ENCODE measurements at places on chromosomes 3 and 15.

- DNase-seq: no peak
These were observed 77.5 kb upstream of the RNF7 start for GRCh38 chr3:141660614-141660947.

DNA sequence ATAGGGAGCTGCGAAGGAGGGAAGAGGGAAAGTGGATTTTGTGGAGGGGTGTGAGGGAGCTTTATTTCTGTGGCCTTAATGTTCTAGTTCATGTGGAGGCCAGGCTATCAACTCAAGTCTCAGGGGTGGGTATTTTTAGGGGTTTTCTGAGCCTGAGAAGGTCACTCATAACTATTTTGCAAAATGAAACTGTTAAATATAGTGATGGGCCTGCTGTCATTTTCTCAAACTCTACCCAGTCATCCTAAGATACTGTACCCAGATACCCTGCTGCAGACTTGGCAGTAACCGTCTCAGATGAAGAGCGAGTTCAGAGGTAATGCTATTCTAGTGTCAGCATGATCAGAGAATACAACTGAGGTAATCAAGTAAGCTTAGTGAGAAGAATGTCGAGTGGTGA is 545.0 kb upstream of the TBL1XR1 start:
- DNase-seq: no peak

DNA sequence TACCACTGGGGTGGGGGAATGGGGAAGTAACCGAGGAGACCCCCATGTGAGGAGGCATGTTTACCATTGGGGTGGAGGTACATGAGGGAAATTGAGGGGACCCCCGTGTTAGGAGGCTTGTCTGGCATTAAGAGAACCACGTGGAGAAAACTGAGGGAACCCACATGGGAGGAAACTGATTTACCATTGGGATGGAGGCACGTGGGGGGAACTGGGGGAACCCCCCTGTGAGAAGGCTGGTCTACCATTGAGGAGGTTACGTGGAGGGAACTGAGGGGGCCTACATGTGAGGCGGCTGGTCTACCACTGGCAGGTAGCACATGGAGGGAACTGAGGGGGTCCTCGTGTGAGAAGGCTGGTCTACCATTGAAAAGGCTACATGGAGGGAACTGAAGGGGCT is 159.4 kb downstream of the FBLN2 start:
- no peak for DNase-seq

GRCh38 chr3:185693985-185694653 is 108.0 kb downstream of the SENP2 start:
- DNase-seq: no peak

DNA sequence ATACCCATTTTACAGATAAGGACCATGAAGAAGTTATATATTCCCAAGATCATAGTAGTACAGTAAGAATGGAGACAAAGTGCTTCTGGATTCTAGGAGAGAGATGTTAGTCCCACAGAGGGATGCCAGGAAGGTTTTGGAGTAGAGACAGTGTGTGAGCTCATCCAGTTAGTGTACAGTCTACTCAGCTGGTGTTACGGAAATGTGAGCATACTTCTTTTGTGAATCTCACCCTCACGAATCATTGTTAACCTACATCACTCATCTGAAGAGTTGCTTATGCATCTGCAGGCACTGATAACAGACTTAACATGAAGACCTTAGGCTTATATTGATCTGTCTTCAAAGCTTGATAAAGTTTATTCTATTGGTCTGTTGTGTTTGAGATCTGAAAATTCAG is 106.6 kb upstream of the PTPRG start:
- no peak for DNase-seq

DNA sequence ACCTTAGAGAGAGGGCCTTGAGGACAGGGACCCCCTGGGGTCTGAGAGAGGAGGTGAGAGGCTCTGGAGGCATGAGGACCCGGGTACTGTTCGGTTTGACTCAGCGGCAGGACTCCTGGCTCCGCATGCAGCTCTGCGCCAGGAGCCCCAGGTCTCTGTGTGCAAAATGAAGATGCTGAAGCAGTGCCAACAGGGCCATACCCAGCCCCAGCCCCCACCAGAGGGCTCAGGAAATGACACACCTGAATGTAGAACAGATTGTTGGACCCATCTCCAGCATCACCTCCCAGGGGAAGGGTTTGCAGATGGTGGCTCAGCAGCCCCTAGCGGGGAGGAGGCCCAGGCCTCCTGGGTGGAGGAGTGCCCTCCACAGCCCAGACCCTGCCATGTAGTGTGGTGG is 30.2 kb downstream of the EPHB3 start:
- DNase-seq: no peak

DNA sequence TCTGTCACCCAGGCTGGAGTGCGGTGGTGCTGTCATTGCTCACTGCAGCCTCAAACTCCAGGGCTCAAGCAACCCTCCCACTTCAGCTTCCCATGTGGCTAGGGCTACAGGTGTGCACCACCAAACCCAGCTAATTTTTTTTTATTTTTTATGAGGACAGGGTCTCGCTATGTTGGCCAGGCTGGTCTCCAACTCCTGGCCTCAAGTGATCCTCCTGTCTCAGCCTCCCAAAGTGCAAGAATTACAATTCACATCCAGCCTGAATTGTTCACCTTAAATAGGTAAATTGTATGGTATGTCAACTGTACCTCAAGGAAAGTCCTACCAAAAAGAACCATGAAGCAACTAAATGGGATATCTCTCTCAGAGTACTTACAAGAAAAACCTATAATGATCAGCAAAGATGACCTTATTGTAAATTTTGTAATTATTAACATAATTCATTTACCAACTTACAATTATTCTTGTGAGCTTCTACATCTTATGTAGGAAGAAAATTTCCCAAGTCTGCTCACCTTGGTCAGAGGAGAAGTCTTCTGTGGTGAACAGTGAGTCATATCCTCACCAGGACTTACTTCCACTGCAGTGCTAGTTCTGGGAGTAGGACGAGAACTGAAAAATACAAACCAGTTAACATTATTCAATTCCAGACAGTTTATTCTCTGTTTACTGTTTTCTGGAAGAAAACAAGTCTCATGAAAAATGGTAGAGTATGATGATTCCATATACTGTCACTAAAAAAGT is 54.4 kb downstream of the ULK4 start:
- DNase-seq: no peak

DNA sequence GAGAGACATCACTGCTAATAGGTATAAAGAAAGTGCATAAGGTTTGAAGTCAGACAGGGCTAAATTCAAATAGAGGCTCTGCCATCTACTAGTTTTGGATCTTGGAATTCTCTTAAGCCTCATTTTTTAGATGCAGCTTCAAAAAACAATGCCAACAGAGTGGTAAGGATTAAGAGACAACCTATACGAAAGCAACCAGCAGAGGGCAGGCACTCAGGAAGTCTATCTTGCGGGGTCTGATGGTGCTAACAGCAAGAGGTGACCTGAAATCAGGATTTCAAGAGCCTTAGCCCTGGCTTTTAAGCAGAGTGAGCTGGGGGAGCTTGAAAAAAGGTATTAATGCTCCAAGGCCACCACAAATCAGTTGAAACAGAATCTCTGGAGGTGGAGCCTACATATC is 40.7 kb downstream of the LDHAL6B start:
- DNase-seq: peak; percentile 31

- no peak for DNase-seq
These were observed 2.5 kb upstream of the DNAH12 start for GRCh38 chr3:57546616-57547015.

DNA sequence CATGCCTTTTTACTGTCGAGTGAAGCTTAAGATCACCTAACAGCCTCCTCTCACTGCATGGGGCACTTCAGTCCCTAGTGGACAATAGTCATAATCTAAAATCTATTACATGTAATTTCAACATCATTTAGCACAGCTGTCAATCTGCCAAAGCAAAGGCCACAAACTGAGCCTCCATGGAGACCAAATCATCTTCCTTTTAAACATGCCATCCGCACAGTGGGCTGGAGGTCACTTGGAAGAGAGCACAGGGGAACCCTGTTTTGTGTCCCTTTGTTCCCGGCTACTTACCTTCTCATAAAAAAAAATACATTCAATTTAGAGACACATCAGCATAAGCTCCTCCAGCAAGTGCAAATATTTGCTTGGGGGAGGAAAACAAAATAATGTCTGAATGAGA is 167.3 kb downstream of the SQOR start:
- DNase-seq: no peak

DNA sequence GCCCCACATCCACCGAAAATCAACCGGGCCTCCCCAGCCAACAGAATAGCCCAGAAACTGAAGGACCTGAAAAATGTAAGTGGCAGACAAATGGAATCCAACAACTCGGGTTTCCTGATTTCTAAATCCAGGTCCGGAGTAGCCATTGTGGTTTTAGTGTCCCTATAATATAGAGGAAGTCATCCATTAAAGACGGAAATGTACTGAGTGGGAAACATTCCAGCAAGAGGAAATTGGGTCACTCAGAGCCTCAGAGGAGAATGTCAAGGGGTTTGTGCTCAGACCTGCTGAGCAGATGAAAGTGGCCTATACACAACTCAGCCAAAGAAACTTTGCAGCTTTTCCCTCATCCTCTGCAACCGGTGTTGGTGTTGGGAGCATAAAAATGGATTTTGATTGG is 366.7 kb downstream of the ERC2 start:
- DNase-seq: no peak

DNA sequence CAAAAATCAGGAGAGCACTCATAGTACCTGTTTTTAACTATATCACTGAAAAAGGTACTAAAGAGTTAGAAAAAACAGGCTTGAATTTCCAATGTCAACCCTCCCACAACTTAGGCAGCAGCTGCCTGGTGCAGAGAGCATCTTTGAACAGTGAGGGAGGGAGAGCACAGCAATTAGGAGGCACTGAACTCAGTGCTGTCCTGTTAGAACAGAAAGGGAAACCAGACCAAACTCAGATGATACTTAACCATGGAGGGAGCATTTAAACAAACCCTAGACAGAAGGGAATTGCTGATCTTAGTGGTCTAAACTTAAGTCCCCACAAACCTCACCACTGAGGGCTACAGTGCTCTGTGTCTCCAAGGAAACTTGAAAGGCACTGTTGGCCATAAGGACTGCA is 179.2 kb upstream of the AGTR1 start:
- DNase-seq: no peak

- DNase-seq: peak; percentile 74
These were observed 160.9 kb downstream of the SMAD6 start for GRCh38 chr15:66862940-66863335.

GRCh38 chr3:178381555-178381954 is 154.7 kb upstream of the KCNMB2 start:
- DNase-seq: no peak

DNA sequence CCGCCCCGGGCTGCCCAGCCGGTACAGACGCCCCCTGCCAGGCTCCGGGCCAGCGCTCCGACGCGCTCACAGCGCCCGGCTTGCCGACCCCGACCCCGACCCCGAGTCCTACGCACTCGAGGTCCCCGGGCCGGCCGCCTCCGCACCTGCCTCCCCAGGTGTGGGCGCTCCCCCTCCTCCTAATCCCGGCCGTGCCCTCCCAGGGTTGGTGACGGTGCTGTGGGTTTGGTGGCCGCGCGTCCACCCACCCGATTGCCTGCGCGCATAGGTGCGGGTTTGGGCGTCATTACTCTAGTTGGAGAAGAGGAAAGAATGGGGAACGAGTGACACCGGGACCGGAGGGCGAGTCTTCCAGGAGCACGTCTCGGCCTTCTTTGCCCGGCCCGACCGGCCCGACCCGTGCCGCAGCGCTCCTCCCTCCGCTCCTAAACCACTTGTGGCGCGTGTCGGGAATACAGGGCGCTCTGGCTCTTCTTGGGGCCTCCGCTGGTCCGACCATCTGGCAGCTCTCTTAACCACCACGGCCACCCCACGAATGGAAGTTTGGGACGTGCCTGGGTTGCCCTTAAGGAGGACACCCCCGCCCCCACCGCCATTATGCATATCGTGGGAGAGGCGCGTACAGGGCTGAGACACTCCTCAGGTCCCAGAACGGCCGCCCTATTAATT is 810 bp upstream of the THRB start:
- DNase-seq: no peak

DNA sequence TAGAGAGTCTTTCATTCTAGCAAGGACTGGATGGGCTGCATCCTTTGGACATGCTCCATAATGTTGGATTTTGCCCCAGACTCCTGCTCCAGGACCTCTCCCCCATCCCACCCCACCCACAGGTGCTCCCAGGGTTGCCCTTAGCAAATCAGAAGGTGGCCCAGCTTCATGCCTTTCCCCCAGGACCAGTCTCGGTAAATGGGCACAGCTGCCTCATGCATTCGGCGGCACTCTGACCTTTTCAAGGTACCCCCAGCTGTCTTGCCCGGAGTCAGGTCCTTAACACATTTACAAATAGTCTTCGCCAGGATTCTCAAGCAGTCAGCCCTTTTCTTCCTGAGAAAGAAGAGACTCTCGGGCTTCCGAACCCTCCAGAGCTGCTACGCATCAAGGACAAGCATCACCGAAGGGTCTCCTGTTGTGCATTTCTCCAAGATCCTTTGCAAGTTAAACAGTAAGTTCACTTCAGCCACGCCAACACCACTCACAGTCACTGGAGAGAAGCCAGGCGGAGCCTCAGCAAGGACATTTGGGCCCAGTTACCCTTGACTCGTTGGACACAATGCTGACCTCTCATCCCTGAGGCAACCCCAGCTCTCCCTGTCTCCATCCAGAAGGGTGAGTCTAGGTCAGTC is 287.8 kb downstream of the FAM43A start:
- DNase-seq: no peak

GRCh38 chr3:187454085-187454815 is 86.1 kb downstream of the RTP4 start:
- no peak for DNase-seq

- DNase-seq: no peak
These were observed 962.2 kb downstream of the TUSC7 start for GRCh38 chr3:117671722-117672318.

DNA sequence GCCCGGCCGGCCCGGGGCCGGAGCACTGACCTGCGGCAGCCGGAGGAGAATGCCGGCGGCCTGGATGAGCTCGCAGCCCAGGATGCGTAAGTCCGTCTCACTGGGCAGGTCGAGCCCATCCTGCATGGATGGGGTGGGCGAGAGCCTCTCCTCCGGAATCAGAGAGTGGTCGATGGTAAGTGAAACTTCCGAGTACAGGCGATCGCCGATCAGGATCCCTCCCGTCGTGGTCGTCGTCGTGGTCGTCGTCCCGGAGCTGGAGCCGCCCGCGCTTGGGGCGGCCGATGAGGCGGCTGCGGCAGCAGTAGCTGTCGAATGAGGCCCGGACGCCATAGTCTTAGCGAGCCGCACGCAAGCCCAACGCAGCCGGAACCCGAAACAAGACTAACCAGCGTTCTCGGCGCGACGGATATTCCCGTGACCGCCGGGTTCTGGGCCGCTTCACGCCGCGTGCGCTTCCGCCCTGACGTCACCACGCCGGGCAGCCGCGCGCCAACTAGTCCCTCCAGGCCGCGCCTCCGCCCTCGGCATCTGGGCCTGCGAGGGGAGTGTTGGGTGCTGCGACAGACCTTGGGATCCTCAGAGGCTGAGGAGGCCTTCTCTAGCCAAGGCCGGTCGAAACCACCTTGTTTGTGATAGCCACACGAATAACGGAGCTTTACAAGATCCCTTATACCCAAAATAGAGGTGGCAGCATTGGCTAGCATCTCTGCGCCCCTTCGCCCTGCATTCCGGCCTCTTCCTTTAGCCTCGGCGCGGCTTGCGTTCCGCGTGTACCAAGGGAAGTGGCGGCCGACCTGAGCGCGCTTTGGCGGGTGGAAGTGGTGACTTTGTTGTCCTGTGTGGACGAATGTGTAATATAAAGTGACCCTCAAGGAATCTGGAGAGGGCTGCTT is at the start of gene CCNL1:
Gene CCNL1 (minus strand): TSS at position 386 of the 896 bp plus-strand sequence. CDS start 53 bp downstream, at position 333.
- DNase-seq: peak; percentile 97

- DNase-seq: no peak
These were observed 152.2 kb upstream of the SLC24A5 start for GRCh38 chr15:47968593-47968992.

GRCh38 chr3:135911110-135911509 is 54.4 kb upstream of the PPP2R3A start:
- no peak for DNase-seq

All from stimulated activated CD4-positive, alpha-beta T cell treated with anti-CD3 and anti-CD28 coated beads, Interleukin-4, amount 100 ng/mL, for 1 hour (primary cell).